MV-4-11 (cell line): ENCODE measurements at places on chromosomes 13 and 19.

GRCh38 chr19:1285737-1286360 lies at the start of gene EFNA2:
Gene EFNA2, plus strand, starts transcription at chr19:1285873. Its CDS starts 296 bp downstream, at chr19:1286169.
- no peak for DNase-seq

DNA sequence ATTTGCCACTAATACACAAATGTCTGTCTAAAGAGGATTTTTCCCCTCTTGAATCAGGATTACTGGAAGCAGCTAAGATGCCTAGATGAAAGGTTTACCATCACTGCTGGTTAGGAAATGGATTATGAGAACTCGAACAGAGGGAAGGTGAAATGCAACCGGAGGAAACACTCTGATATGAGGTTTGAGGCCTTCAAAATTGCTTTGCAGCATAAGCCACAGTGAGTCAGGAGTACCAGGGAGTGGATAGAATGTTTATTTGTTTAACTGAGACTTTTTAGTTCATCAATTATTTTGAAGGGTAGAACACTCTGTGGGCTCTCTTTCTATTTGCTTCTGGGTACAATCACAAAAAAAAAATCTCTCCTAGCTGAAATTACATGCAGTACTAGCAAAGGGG lies 18.1 kb downstream of the CDADC1 start:
- no peak for DNase-seq

- no peak for DNase-seq
Observed at GRCh38 chr19:30897553-30897952, 451.7 kb downstream of the TSHZ3 start.

- peak; percentile 65 for DNase-seq
Observed at GRCh38 chr19:45200568-45200967, 22.0 kb downstream of the BLOC1S3 start.

DNA sequence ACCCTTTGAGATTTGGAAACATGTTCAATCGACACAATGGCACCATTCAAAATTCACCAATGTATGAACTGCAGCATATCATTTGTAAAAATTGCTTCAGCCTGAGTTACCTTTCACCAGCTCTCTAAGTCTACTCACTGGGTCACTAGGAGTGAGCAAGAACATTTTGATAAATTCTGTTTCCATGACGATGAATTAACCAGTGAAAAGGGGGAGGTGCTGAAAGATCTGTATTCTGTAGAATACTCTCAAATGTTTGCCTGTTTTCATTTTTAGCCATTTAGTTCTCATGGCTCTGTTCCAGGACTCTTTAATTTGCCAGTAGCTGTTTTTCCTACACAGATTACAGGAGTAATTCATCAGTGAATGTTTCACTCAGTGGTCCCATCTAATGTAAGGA lies 883.4 kb downstream of the DIAPH3 start:
- no peak for DNase-seq

- DNase-seq = no peak
Observed at GRCh38 chr13:110233181-110233950, 73.6 kb downstream of the COL4A1 start.

- DNase-seq = peak; percentile 94
Observed at GRCh38 chr19:4542896-4543841, 3.3 kb upstream of the LRG1 start.

DNA sequence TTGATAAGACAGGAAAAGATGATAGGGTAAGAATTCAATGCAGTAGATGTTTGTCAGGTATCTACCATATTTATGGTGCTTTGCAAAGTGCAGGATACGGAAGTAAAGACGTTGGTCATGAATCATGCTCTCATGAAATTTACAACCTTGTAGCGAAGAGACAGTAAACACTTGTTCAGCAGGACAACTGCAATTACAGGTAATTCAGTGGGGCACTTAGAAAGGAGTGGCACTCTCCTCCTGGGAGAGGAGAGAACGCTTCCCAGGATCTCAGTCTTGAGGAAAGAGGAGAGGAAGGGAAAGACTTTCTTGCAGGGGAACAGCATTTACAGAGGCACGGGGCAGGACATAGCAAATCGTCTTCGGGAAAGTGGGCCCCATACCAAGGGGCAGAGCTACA lies 46.4 kb downstream of the SOX1 start:
- no peak for DNase-seq

- no peak for DNase-seq
Observed at GRCh38 chr19:5339950-5340636, 519 bp downstream of the PTPRS start.

GRCh38 chr13:73924607-73925006 lies 209.6 kb downstream of the KLF12 start:
- no peak for DNase-seq

DNA sequence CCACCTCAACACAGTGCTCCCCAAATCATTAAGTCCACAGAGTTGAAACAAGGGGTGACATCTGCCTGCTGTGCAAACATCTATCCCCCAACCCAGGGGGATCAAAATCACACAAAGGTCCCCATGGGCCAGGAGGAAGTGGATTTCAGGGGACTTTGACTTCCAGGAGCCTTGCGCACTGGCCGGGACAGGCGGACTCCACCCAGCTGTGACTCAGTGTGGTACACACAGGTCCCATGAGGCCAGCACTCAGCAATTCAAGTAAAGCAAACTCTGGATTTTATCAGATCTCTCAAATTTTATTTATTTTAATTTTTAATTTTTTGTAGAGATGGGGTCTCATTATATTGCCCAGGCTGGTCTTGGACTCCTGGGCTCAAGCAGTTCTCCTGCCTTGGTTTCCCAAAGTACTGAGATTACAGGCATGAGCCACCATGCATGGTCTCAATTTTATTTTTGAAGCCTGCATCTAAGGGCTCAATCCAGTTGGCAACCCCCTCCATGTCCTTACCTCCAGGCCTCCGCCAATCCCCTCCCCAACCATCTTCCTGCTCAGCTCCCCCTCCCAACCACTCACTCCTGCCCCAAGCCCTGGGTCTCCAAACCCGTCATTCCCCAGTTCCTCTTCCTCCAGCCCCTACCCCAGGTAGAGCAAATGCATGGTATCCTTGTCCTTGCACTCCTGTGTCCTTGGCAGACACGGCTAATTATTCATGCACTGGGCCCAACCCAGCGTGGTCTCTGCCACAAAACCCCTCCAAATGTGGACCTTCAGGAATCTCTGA lies 18.2 kb downstream of the ARHGAP33 start:
- DNase-seq = no peak

GRCh38 chr13:25281193-25281934 lies 5.9 kb downstream of the MTMR6 start:
- peak; percentile 30 for DNase-seq

- DNase-seq = no peak
Observed at GRCh38 chr13:53104136-53104535, 75.5 kb downstream of the OLFM4 start.

- peak; percentile 76 for DNase-seq
Observed at GRCh38 chr13:30851697-30852096, 54.4 kb upstream of the MEDAG start.
